ENCODE measurements at places on chromosomes 16 and 17.

GRCh38 chr17:50909765-50910605 lies 43.8 kb upstream of the TOB1 start:
- peak; percentile 87 for DNase-seq

DNA sequence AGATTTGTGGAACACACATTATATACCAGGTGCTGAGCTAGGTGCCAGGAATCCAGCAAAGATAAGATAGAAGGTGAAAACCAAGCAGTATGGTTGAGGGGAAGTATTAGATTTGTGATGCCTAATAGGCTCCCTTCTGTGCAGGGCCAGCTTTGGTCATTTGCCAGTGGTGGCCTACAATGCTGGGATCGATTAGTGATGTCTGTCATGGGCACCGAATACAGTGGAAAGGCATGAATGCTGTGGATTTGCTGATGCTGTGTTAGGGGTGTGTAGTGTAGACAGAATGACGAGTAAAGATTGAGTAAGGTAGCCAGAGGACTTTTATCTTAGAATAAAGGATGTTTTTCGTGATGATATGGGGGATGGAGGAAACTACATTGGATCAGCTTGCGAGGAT lies 48.9 kb downstream of the SNX29 start:
- DNase-seq, result no peak

DNA sequence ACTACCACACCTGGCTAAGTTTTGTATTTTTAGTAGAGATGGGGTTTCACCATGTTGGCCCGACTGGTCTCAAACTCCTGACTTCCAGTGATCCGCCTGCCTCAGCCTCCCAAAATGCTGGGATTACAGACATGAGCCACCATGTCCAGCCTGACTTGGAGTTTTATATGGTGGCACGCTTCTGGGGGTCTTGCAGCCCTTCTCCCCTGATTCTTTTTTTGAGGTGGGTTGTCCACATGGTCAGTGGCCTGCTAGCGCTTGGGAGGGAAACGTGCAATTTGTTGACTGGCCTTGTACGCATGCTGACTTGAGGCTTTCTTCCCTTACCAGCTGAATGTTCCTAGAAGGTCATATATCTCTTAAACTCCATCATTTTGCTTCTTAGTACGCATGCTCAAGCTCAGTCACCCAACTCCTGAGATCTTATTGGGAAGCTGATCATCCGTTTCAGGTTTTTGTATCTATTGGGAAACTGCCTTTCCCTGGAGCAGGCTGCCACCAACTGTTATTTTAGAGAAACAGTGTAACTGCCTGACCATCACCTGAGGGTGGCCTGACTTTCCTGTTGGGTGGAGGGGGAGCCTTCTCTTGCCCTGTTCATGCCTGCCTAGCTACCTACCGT lies 13.7 kb upstream of the LDHD start:
- DNase-seq, result no peak

- DNase-seq, result no peak
These were observed 54.6 kb downstream of the MRTFB start for GRCh38 chr16:14125708-14126107.

- DNase-seq, result no peak
These were observed 9.4 kb downstream of the GGA2 start for GRCh38 chr16:23500862-23501225.
